ENCODE measurements at places on chromosomes 12 and 14. TPM values are rescaled to one million over a fixed set of nuclear protein-coding genes. Genes with fewer than 3 reads are reported as not detected.

The AQP2 gene
- total RNA-seq: not detected

The AQP6 gene
- 0.12 TPM for total RNA-seq

The NRIP2 gene
- total RNA-seq: 0.22 TPM

The KRT73 gene
- not detected for total RNA-seq

The KDM5A gene
- 57.7 TPM for total RNA-seq

The MUCL1 gene
- not detected for total RNA-seq

The POTEG gene
- not detected for total RNA-seq

The SERPINA10 gene
- under 0.01 TPM for total RNA-seq

The NACA gene
- total RNA-seq: 1,021 TPM

The KRT4 gene
- total RNA-seq: under 0.01 TPM

The NINJ2 gene
- 0.77 TPM for total RNA-seq

The INHBC gene
- not detected for total RNA-seq

The SERPINA9 gene
- total RNA-seq: not detected

The LALBA gene
- not detected for total RNA-seq

The EPYC gene
- not detected for total RNA-seq

The CCDC198 gene
- total RNA-seq: not detected

The ADAMTS20 gene
- total RNA-seq: not detected

The RTN1 gene
- 0.12 TPM for total RNA-seq

The DPF3 gene
- total RNA-seq: 3.1 TPM

The PLBD1 gene
- 1.4 TPM for total RNA-seq

The IFI27 gene
- total RNA-seq: 23.8 TPM

The POLE2 gene
- total RNA-seq: 12.5 TPM

The EIF2S3B gene
- total RNA-seq: 1.2 TPM

The ATL1 gene
- 10.0 TPM for total RNA-seq

The TOX4 gene
- 34.0 TPM for total RNA-seq

The SIX1 gene
- 0.12 TPM for total RNA-seq

The M6PR gene
- total RNA-seq: 127 TPM

The NDUFA12 gene
- 96.0 TPM for total RNA-seq

The HOXC6 gene
- total RNA-seq: not detected

The CLECL1 gene
- not detected for total RNA-seq

The EXOC3L4 gene
- 0.50 TPM for total RNA-seq

The ADCY6 gene
- 43.5 TPM for total RNA-seq

The GPR65 gene
- not detected for total RNA-seq

The ATF7 gene
- total RNA-seq: 8.2 TPM

The OTOGL gene
- total RNA-seq: under 0.01 TPM

The KANSL2 gene
- 59.9 TPM for total RNA-seq

The ISCA2 gene
- total RNA-seq: 16.5 TPM

The CD27 gene
- total RNA-seq: not detected

The PZP gene
- not detected for total RNA-seq

The STAC3 gene
- total RNA-seq: 0.50 TPM

The TEX52 gene
- total RNA-seq: 0.12 TPM

The BMP4 gene
- total RNA-seq: 0.75 TPM

The ADAM20 gene
- 1.00 TPM for total RNA-seq

The TRPV4 gene
- total RNA-seq: 2.2 TPM

The APOF gene
- total RNA-seq: not detected

The NEMF gene
- total RNA-seq: 55.7 TPM

The KLRG1 gene
- total RNA-seq: 0.22 TPM

The JAG2 gene
- total RNA-seq: 0.66 TPM

The MIP gene
- not detected for total RNA-seq
